Occipital lobe (tissue), 3 donors: ENCODE measurements at places on chromosomes 12 and 14. TPM values are rescaled to one million over a fixed set of nuclear protein-coding genes. Genes with fewer than 3 reads are reported as not detected.

GRCh38 chr12:5904441-5904840 is 40.6 kb downstream of the ANO2 start:
- DNase-seq: no peak

GRCh38 chr14:64844272-64844671 is 35.4 kb downstream of the SPTB start:
- DNase-seq: no peak

DNA sequence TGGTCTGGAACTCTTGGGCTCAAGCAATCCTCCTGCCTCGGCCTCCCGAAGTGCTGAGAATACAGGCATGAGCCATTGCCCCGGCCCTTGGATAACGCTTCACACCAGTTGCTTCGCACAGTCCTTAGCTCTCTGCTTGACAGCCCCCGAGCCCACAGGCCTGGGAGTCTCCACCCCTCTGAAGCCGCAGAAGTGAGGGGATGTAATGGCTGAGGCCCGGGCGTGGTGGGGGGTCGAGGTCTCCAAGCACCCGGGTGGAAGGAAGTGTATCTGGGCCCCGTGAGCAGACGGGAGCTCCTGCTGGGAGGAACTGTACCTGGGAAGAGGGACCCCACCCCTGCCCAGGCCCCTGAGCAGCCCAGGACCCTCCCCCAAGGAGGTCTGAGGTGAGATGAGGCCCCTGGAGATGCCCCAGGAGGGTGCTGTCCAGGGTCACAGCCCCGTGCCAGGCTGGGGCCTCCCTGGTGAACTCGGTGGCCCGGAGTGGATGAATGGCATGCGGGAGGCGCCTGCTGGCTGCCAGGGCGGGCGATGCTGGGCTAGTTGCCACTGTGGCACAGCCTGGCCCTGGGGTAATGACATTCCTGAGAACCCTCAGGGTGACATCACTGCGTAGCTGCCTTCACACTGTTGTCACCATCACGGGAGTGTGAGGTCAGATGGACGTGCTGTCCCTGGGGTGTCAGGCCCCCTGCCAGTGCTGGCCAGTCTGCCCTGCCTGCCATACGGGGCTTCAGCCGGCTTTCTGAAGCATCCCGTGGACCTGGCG is 48.9 kb downstream of the KIF26A start:
- DNase-seq: no peak

DNA sequence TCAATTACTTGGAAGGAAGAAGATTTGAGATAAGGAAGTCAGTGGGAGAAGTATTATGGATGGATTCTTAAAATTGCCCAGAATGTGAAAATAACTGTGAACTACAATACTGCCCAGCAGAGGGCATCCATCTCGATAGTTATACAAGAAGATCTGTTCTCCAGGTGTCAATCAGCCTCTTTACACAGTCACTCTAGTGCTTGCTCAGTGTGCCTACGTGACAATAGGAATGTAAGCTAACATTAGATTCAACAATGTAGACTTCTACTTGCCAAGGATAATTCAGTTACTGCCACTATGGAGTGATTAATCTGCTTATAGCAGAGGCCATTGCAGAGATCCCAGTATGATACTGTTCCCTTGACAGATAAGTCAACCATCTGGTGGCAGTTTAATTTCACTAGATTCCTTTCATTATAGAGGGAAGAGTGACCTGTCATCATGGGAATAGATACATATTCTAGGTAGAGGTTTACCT is 10.6 kb upstream of the MAP4K5 start:
- DNase-seq: no peak

DNA sequence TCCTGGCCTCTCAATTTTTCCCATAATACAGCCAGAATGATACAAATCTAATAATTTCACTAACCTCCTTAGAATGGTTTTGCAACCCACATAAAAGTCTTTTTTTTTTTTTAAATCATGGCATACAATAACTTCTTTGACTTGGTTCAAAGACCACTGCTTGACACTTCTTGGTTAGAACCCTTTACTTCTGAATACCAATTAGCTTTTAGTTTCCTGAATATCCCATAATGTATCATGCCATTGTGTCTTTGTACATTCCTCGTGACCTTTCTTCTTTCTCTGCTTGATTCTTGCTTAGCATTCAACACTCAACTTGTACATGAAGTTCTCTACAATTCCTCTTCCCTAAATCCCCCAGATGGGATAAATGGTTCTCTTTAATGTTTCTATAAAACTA is 19.3 kb downstream of the KLHL28 start:
- no peak for DNase-seq

- no peak for DNase-seq
Measured at GRCh38 chr12:128286970-128287369, 20.0 kb downstream of the TMEM132C start.

GRCh38 chr14:102279688-102280348 is 25.1 kb downstream of the MOK start:
- no peak for DNase-seq

GRCh38 chr12:47216150-47216677 is 136.5 kb upstream of the AMIGO2 start:
- no peak for DNase-seq

GRCh38 chr14:39268393-39268792 is 34.7 kb downstream of the MIA2 start:
- no peak for DNase-seq

DNA sequence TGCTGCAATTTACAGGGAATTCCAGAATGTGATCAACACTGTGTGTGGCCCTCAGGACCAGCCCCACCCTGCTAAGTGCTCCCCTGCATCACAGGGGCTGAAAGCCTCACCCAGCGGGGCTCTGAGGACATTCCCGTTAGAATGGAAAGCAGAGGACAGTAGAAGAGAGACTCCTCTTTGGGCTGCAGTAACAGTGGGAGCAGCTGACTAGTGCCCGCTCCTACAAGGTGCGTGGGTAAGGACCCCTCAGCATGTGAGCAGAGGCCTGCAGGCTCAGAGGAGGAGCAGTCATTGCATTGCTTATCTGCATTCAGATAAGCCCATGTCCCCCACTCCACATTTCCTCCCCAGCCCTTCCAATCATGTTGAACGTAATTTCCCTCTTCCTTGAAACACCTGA is 120.1 kb downstream of the ITPR2 start:
- DNase-seq: no peak

- peak; percentile 30 for DNase-seq
Measured at GRCh38 chr14:52313903-52314594, at the start of gene PTGER2. Gene PTGER2, plus strand, starts transcription at chr14:52314312. Its CDS starts 237 bp downstream, at chr14:52314549.

DNA sequence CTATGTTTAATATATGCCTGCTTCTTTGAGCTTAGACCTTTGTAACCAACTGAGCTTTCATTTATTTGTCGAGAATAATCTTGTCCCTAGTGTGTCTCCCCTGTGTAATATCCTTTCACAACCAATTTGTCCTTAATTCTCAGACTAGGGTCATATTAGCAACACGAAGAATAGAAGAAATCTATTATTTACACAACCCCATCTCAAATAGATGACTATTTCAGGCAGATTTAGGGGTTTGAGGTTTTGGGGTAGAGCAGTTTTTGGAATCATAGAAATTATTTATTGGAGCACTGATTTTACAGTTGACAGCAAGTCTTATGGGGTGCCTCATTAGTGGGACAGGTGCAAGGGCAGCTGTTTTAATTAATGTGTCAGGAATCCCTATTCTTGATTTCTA is 91.2 kb upstream of the ANO4 start:
- DNase-seq: no peak

GRCh38 chr14:102591372-102591943 is 991 bp upstream of the RCOR1 start:
- DNase-seq: no peak

DNA sequence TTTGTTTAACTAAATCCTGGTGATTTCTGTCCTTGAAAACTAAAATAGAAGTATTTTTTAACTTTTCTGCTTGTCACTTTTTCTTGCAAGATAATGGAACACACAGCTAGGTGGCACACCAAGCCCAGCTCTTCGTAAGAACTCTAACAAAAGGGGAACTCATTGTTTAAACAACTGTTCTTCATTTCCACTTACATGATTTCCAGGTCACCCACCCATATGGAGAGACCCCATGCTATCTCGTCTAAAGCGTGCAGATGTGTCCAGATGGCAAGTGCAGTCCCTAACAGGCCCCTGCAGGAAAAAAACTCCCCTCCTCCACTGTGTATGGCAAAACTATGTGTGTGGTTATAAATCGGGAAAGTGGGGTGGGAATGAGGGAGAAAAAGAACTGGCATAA is 43.3 kb upstream of the NT5DC3 start:
- DNase-seq: no peak

- DNase-seq: no peak
Measured at GRCh38 chr14:22106700-22107697, 433.4 kb upstream of the OR4E1 start.

DNA sequence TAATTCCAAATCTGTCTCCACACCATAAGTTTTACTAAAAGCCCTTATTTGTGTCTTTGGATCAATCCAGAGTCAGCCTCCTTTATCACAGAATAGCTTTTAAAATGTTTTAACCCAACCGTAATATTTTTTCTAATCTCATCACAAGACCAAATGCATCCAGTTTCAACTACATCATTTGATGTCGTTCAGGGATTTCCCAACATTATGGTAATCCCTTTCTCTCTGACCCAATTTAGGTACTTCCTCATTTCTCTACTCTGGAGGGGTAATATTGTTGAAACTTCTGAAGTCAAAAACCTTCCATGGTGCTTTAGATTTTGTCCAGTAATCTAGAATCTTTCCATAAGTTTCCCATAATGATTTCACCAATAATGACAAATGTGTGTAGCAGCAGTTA is 596.8 kb downstream of the SOX5 start:
- DNase-seq: no peak

DNA sequence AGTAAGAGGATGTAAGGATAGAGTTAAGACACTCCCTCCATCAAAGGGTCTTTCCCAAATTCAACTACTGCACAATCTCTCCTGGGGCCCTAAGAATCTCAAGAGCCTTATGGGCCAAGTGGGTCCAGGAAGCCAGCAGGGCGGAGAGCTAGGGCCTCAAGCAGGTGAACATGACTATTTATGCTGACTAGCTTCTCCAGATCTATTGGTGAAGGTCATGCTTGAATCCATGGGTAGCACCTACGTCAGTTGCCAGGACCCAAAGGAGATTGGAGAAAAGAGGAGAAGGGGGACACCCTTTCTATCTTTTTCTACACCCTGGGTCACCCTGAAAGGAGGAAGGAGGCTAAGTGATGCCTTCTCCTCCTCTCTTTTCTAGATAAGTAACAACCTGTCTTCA is 534.2 kb upstream of the MIS18BP1 start:
- DNase-seq: no peak

DNA sequence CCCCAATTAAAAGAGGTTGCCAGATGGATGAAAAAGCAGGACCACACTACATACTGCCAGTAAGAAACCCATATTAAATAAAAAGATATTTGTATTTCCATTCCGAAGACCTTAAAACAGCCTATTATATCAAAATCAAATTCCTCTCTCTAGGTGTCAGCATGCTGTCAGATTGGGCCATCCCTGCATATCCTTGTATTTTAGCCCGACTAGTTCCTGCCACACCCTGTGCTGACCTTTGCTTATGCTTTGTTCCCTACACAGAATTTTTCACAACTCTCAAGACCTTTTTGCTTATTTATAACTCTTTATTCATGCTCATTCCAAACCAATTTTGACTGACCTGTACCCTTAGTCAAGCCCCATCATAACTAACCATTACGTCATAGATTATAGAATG is 12.8 kb downstream of the GSKIP start:
- no peak for DNase-seq

DNA sequence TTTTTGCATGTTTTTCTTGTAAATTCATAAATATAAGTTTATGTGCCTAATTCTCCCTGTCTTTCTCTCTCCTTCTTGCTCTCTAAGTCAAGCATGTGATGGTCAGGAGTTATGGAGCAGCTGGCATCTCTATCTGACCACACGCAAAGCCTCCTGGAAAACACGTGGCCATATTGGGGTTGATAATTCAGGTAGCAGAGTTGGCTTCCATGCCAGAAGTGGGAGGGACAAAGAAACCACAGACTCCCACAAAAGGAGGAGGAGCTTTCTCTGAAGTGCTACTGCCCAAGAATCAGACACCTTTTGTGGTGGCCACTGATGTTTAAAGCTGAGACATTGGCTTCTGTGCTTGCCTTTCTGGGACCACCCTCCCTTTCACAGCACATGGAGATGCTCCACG is 517.6 kb upstream of the TMEM132C start:
- no peak for DNase-seq

DNA sequence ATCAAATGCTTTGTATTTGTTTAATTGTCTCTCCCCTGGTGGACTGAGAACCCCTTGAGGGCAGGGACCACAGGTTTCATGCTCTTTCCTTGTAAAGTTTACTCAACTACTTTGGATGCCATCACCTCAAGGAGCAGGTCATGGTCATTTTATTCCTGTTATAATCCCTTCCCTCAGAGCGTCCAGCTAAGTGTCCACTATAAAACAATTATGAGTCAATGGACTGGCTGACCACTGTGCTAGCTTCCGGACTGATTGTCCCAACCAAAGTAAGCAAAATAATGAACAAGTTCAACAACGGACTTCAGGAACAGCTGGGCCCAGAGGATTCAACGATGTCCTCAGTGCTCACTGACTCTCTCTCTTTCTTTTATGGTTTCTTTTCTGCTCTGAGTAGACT is 18.2 kb downstream of the AK7 start:
- DNase-seq: no peak

DNA sequence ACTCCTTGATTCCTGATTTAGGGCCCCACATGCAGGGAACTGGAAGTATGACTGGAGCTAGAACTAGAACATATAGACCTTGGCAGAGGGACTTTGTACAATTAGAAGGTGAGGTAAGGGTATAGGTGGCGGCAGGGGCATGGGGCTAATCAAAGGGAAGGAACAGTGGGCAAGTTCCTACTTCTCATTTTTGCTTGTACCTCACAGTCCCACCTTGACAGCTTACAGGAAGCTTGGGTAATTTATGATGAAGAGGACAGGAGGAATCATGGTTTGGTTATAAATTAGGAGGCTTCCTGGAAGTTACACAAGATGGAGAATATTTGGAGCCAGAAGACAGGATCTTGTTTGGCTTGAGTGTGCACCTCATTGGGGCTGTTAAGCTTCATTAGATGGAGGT is 33.4 kb downstream of the SUSD6 start:
- no peak for DNase-seq

- no peak for DNase-seq
Measured at GRCh38 chr12:39173726-39174125, 268.3 kb upstream of the CPNE8 start.

- DNase-seq: no peak
Measured at GRCh38 chr12:10207136-10207535, 5.5 kb upstream of the GABARAPL1 start.

Gene CPNE6
- total RNA-seq: 10.8 TPM

Gene PRR4
- total RNA-seq: 4.8 TPM

Gene POTEG
- total RNA-seq: not detected

Gene TAS2R30
- total RNA-seq: 22.1 TPM

Gene RERG
- total RNA-seq: 2.2 TPM

Gene MAP4K5
- 148 TPM for total RNA-seq

Gene RBP5
- total RNA-seq: not detected

Gene LMNTD1
- total RNA-seq: 1.1 TPM

Gene OVCH1
- total RNA-seq: 1.2 TPM

Gene ACVR1B
- 43.2 TPM for total RNA-seq

Gene NRXN3
- total RNA-seq: 35.6 TPM

Gene GPX2
- total RNA-seq: not detected

Gene MYF5
- total RNA-seq: not detected

Gene PWP1
- total RNA-seq: 78.1 TPM

Gene IRF2BPL
- 72.7 TPM for total RNA-seq

Gene ACOT6
- total RNA-seq: not detected

Gene ANHX
- total RNA-seq: not detected

Gene GTF2H3
- 38.7 TPM for total RNA-seq

Gene PPP4R4
- total RNA-seq: 0.31 TPM

Gene ACADS
- 4.2 TPM for total RNA-seq
